ENCODE measurements at places on chromosomes 7 and 10.
A peak's percentile ranks its signal among the peaks of the same experiment; 100 is the strongest.

DNA sequence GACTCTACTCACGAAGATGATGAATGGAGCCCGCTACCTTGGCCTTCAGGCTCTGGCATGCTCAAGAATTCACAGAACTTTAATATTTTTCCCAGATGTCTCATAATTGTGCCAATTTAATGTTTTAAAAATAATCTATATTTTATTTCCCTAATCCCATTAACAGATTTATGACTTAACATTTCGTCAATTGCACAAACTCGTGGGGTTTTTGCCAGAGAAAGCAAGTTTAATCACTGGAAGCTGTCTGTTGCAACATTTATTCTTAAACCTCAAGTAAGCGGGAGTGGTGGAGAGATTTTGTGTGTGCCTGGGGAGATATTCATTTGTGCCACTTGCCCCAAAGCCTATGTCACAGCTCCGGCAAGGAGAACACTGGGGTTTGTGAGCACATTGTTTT is 117.9 kb downstream of the TEX36 start:
- no peak for DNase-seq

DNA sequence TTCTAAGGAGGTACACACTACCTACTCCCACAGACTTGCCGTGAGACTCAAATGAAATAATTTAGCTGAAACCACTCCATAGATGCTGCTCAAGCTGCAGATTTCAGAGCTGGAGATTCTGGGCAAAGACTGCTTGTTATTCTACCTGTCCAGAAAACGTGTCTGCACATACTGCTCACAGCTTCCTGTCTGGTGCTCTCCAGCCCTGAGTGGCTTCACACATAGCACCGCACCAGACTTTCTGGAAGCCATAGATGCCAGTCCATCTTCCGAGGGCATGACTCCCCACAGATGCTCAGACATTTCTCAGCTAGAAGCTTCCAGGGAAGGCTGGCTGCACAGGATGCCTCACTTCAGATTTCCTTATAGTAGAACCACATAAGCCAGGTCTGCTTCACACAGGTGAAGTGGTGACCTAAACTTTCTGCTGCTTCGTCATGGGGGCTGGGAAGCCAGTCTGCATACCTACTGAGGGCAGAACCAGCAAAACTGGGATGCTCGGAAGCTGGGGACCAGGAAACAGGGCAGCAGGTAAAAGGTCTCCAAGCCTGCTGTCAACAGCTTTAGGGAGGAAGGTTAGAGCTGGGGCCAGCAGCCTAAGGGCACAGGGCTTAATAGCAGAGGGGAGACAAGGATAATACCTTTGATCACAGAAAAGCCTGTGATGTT is 18.2 kb downstream of the CCDC6 start:
- DNase-seq: no peak

GRCh38 chr10:61248013-61248412 is 205.2 kb downstream of the TMEM26 start:
- no peak for DNase-seq

DNA sequence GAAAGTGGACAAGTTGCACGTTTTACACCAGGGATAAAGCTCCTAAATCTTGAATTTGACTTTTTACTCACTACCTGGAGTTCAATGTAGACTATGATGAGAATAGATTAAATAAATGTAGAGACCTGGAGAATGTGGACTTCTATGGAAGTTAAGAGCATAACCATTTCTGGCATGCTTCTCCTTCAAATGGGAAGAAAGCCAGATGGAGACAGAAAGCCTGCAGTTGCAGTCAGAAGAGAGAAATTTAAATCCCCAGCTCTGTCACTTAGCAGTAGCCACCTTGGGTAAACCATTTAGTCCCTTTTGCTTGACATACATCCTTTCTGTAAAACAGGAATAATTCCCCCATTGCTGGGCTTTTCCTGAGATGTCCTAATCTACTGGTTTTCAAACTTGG is 355.3 kb upstream of the AUTS2 start:
- DNase-seq: no peak

- DNase-seq: peak; percentile 9
Observed at GRCh38 chr10:93413252-93413689, 68.9 kb downstream of the MYOF start.
